Activated naive CD4-positive, alpha-beta T cell treated with anti-CD3 and anti-CD28 coated beads for 36 hours (primary cell): ENCODE measurements at places on chromosomes 1 and 21.

- no peak for DNase-seq
These were observed 241.6 kb downstream of the PTPRC start for GRCh38 chr1:198880397-198880796.

GRCh38 chr1:221800831-221801230 is 58.9 kb upstream of the DUSP10 start:
- DNase-seq, result no peak

- DNase-seq, result no peak
These were observed 39.7 kb downstream of the NUP210L start for GRCh38 chr1:154115180-154115579.

GRCh38 chr21:42219606-42220137 is 732 bp downstream of the ABCG1 start:
- peak; percentile 48 for DNase-seq

- no peak for DNase-seq
These were observed 25.8 kb upstream of the KCNA10 start for GRCh38 chr1:110544753-110545152.

DNA sequence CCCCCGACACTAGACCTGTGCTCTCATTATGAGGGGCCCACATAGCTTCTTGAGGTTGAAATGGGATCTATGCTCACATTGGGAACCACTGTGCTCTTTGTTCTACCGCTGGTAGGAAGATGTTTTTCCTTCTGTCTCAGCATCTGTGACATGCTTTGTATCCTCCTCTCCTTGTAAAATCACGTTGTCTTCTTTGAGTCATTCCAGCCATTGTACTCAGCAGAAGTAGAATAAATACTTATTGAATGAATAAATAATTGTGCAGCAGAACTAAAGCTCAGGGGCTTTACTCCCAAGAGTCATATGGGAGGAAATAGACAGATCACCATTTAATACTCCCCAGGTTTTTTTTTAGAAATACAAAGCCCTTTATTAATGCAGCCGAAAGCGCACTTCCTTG is 66.3 kb upstream of the EDEM3 start:
- DNase-seq, result no peak

DNA sequence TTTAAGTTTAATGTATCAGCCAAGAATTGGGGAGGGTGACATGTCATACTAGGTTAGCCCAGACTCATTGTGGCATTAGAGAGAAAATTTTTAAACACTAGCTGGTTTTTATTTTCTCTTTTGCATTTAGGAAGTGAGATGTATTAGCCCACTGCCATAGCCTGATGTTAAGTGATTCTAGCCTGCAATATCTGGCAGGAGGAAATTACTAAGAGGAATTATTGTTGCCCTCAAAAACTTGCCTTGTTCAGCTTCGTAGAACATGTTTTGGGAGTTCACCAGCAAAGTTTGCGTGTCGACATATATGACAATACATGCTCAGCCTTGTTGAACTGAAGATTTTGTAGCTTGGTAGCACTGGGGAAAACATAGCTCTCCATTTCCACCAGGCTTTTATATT is 12.5 kb downstream of the ADAM30 start:
- DNase-seq, result no peak

DNA sequence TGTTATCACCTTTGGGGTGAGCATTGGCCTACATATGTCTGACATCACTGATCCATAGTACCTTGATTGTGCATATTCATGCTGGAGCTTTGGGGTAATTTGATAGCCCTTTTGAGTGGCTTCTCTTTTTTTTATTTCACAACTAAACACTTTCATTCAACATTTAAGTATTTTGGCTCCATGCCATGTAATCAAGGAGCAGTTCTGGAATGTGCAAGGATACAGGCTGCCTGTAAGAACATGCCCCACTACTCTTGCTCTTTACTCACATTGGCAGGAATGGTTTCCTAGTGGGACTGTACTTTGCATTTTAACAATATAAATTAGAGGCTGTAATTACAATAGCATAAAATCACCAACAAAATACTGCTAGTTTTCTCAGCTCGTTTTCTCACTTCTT is 300.7 kb upstream of the SPAG17 start:
- no peak for DNase-seq

GRCh38 chr1:227785805-227786671 is 29.4 kb upstream of the PRSS38 start:
- no peak for DNase-seq

- DNase-seq, result peak; percentile 77
These were observed 159.3 kb upstream of the SGIP1 start for GRCh38 chr1:66374561-66375111.

GRCh38 chr1:207863893-207864535 is 46.9 kb downstream of the CD34 start:
- peak; percentile 82 for DNase-seq

- no peak for DNase-seq
These were observed 106.3 kb downstream of the SETD4 start for GRCh38 chr21:35954066-35954465.

DNA sequence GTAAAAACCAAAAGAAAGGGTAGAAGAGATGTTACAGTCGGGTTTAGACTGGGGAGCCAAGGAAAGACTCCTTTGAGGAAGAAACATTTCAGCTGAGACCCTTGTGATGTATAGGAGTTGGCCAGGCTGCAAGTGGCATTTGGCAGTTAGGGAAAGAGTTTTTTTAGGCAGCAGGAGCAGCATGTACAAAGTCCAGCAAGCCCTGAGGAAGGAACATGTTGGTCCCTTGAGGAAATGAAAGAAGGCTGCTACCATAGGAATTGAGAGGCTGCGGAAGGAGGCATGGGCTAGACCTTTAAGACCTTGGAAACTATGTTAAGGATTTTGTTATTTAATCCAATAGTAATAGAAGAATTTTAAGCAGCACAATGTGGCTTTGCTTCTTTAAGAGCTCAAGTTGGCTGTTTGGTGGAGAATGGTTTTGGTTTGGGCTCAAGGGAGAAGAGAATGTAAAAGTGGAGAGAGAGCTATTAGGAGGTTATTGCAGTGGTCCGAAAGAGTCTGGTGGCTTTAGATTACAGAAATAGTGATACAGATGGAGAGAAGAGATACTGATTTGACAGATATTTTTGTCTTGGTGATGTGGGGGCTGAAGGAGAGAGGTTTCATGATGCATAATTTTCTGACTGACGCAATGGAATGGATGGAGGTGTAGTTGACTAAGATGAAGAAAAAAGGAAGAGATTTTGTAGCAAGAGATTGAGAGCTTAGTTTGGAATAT is 26.6 kb downstream of the SMAP2 start:
- DNase-seq, result no peak

DNA sequence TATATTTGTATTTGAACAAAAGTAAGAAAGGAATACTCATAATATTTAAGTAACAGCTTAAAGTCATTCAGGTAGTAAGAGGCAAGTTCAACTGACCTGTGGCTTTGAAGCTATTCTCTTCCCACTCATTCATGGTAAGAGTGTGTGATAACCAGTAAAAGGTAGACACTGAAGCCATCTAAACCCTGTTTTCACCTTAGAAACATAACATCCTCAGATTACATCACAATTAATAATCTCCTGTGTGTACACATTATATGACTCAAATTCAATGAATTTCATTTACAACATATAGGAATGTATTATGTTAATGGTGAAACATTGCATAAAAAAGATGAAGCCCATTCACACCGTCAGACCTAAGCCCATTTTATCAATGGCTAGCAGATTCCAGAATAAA is 364.8 kb upstream of the SNX7 start:
- no peak for DNase-seq

GRCh38 chr1:246978785-246979184 is 29.1 kb downstream of the ZNF695 start:
- no peak for DNase-seq

DNA sequence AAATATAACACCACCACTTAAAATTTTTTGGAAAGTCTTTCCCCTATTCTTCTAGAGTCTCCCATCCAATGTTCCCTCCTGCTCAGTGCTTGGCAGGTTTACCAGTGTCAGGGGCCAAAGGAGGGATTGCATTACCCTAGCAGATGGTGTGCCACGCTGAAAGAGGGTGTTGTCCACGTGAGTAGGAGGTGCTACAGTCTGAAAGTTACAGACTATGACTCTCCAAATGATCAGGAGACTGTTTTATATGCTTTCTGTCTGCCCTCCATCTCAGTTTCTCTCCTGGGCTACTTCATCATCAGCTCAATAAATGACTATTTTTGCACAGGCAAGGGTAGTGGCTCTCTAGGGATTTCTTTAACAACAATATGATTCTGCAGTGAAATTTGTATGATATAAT is 31.3 kb upstream of the ANGPTL7 start:
- no peak for DNase-seq

- no peak for DNase-seq
These were observed 110.2 kb upstream of the L1TD1 start for GRCh38 chr1:62084310-62084890.

DNA sequence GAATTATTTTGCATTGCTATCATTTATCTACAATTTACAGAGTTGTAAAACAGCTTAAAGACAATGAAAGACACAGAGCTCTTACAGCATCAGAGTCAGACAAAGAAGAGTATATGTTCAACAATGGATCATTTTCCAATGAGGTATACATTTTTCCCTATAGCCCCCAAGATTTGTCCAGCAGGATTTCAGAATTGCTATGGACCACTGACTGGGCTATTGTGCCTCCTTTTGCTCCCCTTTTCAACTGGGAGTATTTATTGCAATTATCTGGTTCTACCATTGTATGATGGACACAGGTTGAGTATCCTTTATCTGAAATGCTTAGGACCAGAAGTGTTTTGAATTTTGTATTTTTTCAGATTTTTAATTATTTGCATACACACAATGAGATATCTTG is 62.5 kb upstream of the DNAH14 start:
- DNase-seq, result no peak

DNA sequence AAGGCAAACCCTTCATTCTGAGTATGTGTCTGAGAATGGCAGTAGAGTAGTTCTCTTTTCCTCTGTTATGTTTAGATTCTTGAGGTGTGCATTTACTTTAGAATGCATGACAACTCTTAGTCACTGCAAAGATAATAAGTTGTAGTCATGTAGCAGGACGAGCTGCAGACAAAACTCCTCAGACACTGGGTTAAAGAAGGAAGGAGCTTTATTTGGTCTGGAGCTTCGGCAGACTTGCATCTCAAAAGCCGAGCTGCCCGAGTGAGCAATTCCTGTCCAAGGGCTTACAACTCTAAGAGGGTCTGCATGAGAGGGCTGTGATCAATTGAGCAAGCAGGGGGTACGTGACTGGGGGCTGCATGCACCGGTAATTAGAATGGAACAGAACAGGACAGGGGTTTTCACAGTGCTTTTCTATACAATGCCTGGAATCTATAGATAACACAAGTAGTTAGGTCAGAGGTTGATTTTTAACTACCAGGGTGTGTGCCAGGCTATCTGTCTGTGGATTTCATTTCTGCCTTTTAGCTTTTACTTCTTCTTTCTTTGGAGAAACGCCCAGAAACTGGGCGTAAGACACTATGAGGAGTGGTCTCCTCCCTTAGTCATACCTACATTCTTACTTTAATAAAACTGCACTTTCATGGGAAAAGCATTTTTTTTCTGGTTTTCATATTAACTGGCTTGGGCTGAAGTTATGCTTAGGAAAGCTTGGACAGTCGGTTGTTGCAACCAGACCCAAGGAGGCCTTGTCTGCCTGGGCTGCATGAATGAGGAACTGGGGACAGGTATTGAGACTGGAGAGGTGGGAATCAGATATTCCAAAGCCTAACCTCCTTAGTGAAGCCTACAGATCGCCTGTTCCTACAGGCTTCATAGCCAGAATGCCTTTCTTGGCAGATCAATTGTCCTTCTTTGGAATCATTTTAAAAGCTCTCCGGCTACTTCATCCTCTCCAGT is 115.1 kb downstream of the RHOU start:
- DNase-seq, result no peak
